ENCODE measurements at places on chromosomes 1 and 21.

GRCh38 chr1:151635479-151636072, 23.7 kb downstream of the SNX27 start:
- no peak for DNase-seq

DNA sequence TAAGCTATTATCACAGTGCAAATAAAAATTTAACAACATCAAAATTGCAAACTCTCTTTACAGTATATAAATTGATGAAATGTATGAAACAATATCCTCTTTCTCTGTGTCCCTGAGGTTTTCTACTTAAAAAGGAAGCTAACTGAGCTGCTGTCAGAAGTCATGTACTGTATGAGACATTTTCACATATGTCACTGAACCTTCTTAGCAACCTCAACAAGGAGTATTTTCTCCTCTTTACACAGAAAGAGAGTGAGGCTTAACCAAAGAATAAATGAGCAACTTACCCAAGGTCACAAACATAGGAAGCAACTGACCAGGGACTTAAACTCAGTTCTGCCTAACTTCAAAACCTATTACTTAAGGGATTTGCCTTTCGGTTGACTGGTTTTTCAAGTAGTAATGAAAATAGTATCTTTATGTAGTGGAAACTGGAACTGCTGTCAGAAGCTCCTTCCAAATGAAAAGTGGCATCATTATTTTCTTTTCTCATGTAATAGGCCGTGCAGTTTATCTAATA, 288.9 kb downstream of the LRRIQ3 start:
- DNase-seq = no peak

DNA sequence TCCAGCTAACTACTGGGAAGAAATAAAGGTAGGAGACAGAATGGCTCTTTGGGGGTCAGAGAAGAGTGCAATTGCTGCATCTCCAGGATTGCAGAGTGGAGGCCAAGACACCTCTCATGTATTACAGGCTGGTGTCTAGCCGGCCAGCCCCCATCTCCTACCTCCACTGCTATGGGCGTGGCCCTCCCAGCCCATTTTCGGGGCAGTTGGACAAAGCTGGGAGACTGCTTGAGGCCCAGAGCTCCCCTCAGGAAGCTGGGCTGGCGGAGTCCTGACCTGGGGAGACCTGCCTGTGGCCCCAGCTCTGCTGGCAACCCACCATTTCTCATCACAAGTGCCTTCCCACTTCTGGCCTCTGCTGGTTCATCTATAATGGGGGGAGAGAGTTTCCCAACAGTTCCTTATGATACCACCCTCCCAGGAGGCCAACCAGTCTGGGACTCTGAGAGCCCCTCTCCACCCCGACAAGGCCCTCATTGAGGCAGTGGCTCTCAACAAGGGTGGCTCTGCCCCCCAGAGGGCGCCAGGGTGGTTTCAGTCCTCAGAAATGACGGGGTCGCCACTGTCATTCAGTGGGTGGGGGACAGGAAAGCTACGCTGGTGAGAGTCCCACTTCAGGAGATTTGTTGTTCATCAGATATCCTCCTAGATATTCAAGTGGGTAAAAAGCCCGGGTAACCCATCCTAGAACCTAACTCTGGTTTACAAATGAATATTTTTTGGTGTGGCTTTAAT, 11.5 kb downstream of the RAP1GAP start:
- DNase-seq = no peak

GRCh38 chr1:241521718-241522117, 2.2 kb upstream of the FH start:
- no peak for DNase-seq

DNA sequence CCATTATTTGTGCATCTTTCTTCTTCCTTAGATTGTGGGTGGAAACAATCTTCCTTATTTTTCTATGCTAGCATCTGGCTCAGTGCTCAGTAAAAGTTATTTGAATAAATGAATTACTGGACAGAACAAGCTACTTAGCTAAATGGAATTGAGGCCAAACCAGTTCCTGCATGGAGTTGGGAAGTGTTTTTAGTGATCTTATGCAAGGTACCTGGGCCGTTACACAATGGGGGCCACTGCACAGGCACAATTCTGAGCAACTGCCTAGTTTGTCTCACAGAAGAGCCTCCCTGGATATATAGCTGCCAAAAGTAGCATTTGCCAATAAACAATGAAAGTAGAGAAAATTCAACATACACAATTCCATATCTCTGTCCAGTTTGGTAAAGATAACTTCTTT, 27.0 kb upstream of the SERBP1 start:
- no peak for DNase-seq
